Forelimb muscle (tissue), 1 donor: ENCODE measurements at places on chromosomes 2 and 18. TPM values are rescaled to one million over a fixed set of nuclear protein-coding genes. Genes with fewer than 3 reads are reported as not detected.

- no peak for DNase-seq
These were observed 36.8 kb downstream of the NPAS2 start for GRCh38 chr2:100856732-100857131.

DNA sequence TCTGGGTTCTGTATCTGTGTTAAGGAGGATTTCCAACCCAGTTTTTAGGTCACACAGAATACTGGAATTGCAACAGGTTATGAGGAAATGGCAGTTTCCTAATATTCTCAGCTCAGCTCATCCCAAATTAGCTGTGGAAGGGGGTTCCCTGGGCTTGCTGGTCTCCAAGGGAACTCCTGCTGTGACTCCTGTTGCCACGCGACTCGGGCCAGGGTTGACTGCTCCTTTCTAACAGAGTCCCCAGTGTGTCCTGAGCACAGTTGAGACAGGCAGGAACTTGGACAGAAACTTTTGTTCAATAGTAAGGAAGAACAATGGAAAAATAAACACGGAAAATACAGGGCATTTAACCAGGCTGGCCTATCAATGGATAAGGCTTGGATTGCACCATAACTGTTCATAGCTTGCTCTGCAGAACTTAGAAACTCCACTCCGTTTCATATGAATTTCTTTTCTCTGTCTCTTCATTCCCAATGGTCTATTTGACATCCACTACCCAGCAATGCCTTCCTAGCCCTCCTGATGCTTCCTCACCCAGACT lies 3.8 kb upstream of the ROCK2 start:
- DNase-seq, result no peak

DNA sequence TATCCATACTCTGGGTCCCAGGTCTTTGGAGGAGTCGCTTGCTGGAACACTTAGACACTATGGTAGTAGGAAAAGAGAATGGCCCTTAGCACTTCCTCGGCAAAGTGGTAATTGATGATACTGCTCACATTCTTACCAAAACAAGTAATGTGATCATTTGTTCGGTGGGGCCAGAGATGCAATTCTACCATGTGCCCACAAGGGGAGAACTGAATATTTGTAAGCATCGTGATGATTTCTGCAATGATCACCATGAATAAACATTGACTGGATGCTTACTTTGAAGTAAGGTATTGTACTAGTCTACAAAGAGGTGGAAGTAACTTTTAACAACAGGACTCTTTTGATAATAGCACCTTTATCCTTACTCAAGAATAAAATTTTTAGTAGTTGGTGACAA lies 109.7 kb downstream of the CD8B2 start:
- DNase-seq, result no peak

- DNase-seq, result no peak
These were observed 161.3 kb downstream of the MEIS1 start for GRCh38 chr2:66596256-66596655.

DNA sequence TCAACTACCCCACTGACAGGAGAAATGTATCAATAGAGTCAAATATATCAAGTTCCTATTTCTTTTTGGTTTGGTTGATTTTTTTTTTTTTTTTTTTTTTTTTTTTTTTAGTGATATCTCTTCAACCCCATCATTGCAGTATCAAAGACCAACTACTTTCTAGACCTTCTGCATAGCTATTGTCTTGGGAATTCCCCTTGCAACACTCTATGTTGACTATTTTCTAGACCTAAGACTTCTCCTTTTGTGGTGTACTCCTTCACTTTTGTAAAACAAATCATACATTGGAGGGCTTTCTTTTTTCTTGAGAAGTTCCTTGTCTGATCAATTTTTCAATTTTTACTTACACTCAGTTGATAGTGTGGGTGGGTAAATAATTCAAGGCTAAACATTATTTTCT lies 46.5 kb upstream of the NR4A2 start:
- DNase-seq, result no peak

GRCh38 chr2:49807689-49808088 lies 653.4 kb upstream of the FSHR start:
- no peak for DNase-seq

GRCh38 chr18:79442508-79443221 lies 46.9 kb downstream of the NFATC1 start:
- DNase-seq, result no peak

DNA sequence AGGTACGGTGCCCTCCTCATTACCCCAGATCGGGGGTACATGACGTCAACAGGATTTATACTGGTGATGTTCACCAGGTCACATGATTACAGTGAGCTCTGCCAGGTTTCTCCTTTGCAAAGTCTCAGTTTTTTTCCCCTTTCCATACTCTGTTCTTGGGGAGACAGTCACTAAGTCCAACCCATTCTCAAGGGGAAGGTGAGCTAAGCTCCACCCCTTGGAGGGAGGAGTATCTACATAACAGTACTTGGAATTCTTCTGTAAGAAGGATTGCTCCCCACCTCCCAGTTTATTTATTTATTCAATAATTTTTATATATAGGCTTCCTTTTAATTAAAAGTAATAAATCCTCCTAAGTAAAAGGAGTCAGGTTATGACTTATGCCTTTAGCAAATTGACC lies 34.1 kb upstream of the SOS1 start:
- DNase-seq, result no peak

DNA sequence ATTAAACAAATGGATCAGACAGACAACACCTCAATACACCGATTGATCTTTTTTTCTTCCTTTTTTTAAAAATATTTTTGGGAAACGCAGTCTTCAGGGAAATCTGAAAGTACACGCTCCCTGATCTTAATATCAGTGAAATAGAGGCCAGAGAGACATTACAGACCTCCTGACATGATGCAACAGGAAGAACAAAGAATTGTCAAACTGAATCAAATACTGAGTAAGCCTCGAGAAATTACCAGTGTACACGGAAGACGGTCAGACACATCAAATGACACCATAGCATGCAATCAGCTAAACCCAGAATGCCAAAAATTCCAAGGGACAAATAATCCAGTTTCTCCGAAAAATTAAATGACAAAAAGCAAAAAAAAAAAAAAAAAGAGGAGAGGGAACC lies 80.2 kb upstream of the NFU1 start:
- DNase-seq, result no peak

DNA sequence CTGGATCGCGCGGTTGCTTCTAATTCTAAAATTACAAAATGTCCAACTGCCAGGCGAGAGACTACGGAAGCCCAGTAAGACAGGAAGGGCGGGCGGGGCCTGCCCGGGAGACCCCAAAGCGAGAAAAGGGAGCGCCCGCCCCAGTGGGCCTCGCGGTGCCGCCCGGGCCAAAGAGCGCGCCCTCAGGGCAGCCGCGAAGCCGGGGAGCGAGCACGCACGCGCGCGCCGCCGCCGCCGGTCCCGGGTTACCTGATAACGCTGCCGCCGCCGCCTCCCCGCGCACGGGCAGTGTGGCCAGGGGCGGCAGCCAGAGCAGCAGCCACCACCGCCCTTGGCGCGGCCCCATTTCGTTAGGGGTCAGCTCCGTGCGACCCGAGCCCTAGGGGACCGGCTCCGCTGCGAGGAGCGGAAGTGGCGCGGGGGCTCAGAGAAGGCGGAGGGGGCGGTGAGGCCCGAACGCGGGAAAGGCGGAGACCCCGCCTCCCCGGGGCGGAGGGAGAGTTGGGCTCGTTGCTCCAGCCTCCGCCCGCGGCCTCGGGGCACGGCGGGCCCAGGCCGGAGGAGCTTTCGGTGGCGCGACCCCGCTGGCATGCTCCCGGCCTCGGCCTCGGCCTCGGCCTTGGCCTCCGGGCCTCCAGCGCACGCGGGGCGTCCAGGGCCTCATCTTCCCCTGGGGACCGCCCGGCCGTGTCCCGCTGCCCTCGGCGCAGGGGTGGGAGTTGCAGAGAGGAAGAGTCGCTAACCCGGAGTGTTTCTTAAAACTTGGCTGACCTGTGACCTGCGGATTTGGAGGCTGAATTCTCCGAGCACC lies at the start of gene NEMP2:
TSS of gene NEMP2 (minus strand) at position 413 of the 811 bp plus-strand sequence. CDS start at position 346, 67 bp downstream.
- no peak for DNase-seq

DNA sequence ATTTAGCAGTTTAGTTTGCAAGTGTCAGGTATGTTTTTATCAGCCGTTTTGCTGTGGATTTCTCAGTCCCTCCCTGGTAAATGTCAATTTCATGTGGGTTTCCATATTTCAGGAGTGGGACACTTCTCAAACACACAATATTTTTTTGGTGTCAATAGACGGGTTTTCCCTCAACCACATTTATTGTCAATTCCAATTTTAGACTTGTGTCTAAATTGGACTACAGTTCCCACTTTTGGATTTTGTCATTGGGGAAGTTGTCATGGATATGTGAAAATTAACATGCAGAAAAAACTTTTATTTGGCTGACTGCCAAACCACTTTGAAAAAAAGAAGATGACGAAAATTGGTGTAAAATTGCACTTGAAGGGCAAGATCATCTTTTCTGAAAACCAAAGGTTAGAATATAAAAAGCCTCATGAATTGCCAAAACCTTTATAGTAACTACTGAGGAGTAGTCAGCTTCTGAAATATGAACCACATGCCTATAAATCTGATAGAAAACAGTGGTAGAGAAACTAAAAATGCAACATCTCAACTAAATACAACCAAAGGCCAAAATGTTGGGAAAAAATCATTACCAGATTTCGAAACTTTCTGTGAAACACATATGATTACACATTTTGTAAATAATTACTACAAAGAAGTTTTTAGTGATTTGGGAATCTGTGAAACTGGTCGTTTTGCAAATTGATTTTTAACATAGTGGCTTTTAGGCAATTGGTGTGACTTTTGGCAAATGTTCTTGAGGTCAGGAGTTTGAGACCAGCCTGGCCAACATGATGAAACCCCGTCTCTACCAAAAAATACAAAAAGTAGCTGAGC lies 106.4 kb downstream of the BCL2L11 start:
- no peak for DNase-seq

DNA sequence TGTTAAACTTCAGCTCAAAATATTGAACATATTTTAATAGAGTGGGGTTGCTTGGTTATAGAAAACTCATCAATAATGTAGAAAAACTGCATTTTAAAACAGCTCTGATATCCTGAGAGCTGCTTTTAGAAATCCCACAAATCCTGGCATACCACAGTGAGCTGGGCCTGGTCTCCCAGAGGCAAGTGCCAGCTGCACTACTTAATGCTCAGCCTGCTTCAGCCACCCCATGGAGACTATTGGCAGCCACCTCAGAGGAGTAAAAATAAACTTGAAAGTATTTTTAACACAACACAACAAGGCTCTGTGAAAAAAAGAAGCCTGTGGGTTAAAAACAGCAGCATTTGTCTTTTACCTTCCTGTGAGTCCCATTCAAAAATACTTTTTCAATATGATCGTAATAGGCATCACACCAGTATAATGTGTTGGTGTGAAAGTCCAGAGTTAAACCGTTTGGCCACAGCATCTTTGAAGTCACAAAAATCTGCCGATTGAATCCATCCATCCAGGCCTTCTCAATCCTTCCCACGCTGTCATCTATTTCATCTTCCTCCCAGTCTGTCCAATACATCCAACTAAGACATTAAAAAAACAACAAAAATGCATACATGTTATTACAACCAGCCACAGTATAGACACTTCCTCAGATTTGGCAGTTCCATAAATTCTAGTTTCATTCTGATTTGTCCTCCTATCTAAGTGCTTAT lies 1115.3 kb downstream of the LRP1B start:
- no peak for DNase-seq

GRCh38 chr2:9417725-9418124 lies 5.6 kb downstream of the ITGB1BP1 start:
- DNase-seq, result no peak

GRCh38 chr2:97935719-97936161 lies 60.0 kb downstream of the TMEM131 start:
- DNase-seq, result no peak

Gene HMSD
- not detected for polyA plus RNA-seq
